Fibroblast of skin of scalp (primary cell): ENCODE measurements at places on chromosomes 7 and 10.

DNA sequence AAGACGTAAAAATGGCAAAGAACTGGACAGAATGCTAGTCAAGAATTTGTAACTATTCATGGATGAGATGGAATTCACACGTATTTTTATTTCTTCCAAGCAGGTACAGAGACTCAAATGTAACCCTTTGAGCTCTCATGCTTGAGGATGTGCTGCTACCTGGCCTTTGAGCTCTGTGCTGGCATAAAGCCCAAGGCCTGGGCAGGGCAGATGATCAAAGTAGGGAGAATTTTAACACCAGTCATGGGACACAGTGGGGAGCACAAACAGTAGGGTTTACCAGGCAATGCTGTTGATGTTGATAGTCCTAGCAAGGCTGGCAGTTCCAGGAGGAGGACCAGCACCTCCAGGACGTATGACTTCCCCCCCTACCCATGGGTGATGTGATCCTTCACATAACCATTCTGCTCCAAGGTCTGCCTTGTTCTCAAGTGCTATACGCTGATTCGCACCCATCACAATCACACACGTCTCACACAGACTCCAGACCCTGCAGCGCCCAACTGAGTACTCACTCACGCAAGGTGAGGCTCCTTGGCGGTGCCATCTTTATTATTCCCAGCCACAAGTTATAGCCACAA lies 48.6 kb upstream of the DLG5 start:
- no peak for DNase-seq

DNA sequence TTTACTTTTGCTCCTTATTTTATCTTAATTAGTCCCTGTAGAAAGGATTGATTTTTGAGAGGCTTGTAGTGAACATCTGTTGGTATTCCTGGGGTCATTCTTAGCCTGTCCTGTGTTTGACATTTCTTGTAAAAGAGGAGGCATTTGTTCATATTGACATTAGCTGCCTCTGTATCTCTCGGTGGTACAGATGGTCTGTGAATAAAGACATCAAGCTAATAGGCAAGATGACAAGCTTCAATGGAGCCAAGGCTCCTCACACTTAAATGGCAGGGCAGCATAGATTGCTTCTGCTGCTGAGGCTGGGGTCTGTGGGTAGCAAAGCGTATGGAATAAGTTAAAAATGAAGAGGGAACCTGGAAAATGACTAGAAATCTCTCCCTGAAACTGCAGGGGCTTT lies 687.6 kb downstream of the LRMDA start:
- no peak for DNase-seq

DNA sequence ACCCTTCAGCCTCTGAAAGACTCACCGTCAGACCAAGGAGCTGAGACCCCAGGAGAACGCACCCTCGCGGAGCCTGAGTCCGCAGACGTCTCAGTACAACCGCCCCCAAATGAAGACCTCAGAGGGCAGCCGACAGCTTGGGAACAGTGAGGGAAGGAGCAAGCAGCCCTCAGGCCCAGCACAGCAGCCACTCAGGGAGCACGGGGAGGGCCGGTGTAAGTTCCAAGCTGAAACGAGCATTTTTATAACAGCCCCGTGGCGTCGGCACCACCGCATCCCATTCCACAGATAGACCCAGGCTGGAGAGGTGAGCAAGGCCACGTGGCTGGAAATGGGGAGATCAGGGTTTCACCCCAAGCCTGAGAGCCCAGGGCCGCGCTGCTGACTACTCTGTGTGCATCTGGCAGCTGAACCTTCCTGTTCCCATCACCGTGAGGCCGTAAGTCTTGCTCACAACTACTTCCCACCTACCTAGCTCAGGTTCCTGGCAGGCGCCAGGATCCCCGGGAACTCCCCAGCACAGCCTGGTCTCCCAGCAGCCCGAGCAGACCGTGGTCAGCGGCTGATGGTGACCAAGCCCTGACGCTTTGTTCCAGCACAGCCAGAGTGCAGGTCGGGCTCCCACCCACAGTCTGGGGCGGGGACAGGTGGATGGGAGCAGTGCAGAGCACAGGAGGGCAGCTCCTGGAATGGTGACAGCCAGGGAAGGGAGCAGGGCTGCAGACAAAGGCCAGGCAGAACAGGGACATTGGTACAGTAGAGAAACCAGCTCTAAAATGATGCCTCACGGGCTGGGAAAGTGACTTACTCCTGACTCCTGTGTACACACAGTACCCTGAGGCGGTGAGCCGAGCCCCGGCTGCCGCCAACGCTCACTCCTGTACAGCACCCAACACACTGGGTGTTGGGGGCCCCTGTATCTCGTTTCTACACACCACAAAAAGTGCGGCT lies 6.1 kb upstream of the NOM1 start:
- DNase-seq, result no peak

DNA sequence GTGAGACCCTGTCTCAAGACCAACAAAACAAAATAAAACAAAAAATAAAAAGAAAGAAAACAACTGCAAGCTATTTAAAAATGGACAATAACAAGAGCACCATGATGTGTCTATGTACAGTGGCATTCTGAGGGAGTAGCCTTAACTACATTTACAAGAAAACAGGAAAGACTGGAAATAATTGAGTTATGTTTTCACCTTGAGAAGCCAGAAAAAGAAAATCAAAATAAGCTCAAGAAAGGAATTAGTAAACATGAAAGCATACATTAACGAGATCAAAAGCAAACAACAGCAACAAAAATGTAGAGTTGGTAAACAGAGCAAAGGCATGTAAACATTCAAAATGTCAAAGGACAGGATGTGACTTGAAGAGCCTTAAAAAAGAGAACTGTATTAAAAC lies 36.7 kb downstream of the TEX36 start:
- no peak for DNase-seq

DNA sequence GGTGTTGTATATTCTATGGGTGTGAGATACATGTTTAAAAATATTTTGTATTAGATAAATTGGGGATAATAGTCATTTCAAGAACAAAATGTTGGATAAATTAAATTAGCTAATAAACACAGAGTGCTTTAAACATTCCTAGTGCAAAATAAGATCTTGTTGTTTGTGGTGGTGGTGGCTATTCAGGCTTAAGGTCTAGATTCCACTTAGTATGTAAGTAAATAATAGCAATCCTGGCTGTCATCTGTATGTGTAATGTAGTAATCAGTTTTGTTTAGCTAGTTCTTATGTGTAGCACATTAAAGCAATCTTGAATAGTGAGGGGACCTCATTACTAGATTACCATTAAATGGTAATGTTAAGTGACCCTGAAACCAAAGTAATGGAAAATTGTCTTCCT lies 48.7 kb downstream of the KAT6B start:
- DNase-seq, result no peak

DNA sequence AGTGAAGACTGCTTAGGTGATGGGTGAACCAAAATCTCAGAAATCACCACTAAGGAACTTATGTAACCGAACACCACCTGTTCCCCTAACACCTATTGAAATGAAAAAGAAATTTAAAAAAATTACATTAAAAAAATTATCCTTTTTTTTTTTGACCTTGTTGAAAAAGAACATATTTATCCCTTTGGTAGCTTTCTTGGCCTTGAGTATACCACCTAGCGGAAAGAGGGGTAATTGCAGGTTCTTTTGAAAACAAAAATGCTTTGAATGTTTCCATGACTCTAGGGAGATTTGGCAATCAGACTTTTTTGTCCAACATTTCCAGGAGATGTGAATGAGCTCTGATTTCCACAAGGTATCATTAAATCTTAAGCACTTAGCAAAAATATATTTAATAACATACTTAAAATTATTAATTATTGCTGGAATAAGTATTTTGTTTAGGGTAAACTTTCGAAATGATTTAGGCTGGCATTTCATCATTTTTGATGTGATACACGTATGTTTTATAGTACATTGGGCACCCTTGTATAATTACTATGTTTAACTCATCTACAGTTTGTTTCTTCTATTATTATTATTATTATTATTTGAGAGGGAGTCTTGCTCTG lies 47.0 kb upstream of the ELMO1 start:
- DNase-seq, result peak; percentile 39

DNA sequence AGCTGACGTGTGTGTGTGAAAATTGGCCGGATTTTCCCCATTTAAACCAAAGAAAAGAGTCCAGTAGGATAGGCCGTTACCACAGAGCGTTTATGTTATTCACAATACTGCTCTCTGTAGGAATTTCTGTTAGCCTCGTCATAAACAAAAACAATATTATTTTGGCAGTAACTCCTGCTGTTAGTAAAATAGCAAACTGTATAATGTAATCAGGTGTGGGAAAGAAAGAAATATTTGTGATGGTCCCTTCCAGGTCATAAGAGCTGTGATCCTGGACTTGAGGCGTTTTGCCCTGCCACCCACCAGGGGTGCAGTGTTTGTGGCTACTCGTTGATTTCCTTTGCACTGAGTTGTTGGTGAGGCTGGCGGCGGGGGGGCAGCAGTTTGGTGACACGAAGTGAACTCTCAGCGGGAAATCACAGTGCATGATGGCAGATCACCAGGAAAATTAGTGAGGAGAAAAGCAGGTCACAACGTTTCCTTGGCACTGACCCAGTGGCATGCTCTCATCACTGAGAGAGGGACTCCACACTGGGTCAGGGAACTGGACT lies 2.8 kb downstream of the EEPD1 start:
- peak; percentile 37 for DNase-seq

GRCh38 chr10:129174232-129175014 lies 292.6 kb upstream of the MGMT start:
- no peak for DNase-seq

DNA sequence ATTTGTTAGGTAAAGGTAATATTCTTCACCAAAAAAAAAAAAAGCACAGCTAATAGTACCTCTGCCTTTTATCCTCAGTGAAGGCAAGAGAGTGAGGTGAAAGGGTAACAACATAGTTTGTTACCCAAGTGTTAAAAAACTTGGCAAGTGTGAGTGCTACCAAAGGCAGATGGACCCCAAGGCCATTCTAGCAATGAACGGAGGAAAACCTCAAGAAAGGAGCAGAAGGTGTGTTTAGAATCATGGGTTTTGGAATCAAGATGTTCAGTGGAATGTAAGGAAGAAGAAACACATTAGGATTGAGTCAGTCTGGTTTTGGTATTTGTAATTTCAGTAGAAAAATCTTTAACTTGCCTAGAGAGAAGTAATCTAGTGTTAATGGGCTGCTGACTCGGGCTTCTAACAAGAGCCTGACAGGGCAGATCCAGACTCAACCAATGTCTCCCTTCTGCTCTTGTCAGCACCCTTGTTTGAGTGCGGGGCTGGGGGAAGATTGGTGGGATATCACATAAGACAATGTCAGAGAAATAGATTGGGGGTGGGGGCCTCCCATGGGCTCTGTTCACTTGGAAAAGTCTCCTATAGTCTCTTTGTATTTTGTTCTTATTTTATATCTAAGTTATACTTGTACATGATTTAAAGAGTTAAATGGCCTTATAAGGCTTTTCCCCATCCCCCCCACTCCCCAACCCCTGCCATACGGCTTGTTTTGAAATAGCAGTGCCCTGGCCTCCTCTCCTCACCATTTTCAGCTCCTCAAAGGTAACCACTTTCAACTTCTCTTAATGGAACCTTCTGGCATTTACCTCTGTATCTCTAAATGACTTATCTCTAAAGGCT lies 44.4 kb downstream of the SCD start:
- DNase-seq, result no peak

DNA sequence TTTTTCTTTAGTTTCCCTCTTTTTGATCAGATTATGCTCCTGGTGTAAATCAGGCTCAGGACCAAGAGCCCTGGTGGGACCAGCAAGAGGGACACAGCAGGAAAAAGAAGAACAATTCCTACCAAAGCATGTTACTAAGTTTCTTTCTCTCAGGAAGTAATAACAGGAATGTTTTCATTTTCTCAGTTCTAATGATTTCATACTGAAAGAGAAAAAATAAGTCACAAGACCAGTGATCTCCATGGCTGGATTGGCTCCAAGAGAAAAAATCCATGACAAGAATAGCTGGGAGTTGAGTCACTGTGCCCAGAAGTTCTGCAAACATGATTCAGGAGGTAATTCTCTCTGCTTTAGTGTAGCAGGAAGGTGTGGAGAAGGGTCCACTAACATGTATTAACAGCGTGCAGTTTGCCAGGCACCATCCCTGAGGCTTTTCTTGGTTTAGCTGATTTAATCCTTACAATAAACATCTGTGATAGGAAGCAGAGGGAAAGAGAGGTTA lies 23.8 kb upstream of the IFIT2 start:
- DNase-seq, result peak; percentile 98

DNA sequence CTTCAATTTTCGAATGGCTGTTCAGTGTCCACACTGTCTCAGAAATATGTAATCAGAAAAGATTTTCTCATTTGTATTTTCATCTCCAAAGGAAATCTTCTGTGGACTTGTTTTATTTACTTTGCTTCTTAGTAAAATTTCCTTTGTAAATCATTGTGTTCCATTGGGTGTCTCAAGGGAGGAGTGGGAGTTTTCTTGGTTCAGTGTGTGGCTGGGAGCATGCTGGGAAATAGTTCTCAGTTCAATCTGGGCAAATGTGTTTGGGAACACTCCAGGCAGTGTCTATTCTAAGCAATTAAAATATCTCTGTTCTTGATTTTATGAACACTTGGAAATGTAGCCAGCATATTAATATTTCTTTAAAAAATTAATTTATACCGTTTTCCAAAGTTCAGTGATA lies 1019.8 kb downstream of the CNTNAP2 start:
- DNase-seq, result no peak

- no peak for DNase-seq
These were observed 707.5 kb downstream of the ZWINT start for GRCh38 chr10:55653531-55653930.

GRCh38 chr7:146375170-146375569 lies 258.6 kb downstream of the CNTNAP2 start:
- peak; percentile 52 for DNase-seq

- no peak for DNase-seq
These were observed 15.6 kb downstream of the RRP12 start for GRCh38 chr10:97385565-97385964.

- no peak for DNase-seq
These were observed 39.2 kb downstream of the INPP5A start for GRCh38 chr10:132576671-132577349.

GRCh38 chr7:90706072-90706716 lies 110.1 kb downstream of the CDK14 start:
- no peak for DNase-seq

DNA sequence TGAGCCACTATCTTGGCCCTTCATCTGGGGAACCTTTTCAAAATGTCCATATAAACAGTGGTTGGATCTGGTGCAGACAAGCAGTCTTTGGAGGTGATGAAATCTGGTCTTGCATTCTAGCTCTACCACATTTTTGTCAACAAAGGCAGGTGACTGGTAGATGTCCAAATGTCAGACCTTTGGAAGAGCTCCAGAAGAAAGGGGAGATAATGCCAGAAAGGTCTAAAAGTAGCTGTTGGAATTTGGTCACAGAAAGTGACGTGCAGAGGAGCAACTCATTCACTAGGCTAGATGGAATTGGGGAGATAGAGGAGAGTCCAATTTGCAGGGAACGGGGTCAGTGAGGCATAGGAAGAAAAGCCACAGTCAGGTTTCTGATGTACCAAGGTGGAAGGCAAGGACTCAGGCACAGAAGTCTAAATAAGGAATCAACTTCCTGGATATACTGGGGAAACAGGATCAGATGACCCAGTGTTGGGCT lies 36.4 kb upstream of the WAC start:
- DNase-seq, result no peak

DNA sequence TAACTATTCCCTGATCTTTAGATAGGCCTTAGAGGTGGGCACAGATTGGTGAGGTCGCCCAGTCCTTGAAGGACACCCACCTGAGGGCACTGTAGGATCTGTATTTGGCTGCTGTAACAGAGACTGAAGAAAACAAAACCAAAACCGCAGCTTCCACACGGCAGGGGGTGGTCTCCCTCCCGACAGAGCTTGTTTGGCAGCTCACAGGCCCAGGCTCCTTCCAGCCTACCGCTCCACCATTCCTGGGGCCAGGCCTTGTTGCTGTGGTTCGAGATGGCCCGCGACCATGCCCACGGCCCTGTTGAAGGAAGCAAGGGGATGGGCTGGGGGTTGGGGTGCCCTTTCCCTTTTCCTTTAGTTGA lies 30.4 kb downstream of the ZNF783 start:
- DNase-seq, result peak; percentile 30

- no peak for DNase-seq
These were observed 60.4 kb downstream of the VIPR2 start for GRCh38 chr7:159084069-159084801.
